ENCODE measurements at places on chromosomes 3 and 15. TPM values are rescaled to one million over a fixed set of nuclear protein-coding genes. Genes with fewer than 3 reads are reported as not detected.

Gene PRR23E
- total RNA-seq, result not detected

Gene DAPK2
- total RNA-seq, result 21.5 TPM

Gene SLC24A5
- not detected for total RNA-seq

Gene GNAT1
- not detected for total RNA-seq

Gene NPAP1
- not detected for total RNA-seq

Gene TMEM108
- not detected for total RNA-seq

Gene ANKRD63
- not detected for total RNA-seq

Gene GOLGA8J
- not detected for total RNA-seq

Gene ASB14
- not detected for total RNA-seq

Gene CHSY1
- 52.2 TPM for total RNA-seq

Gene RPS27L
- 243 TPM for total RNA-seq

Gene HTR3C
- not detected for total RNA-seq

Gene ACOX2
- total RNA-seq, result not detected

Gene PIF1
- 32.1 TPM for total RNA-seq

Gene CLDN1
- total RNA-seq, result 0.07 TPM

Gene APPL1
- total RNA-seq, result 39.4 TPM

Gene A4GNT
- not detected for total RNA-seq

Gene OSTN
- total RNA-seq, result not detected

Gene CFAP20DC
- total RNA-seq, result 0.27 TPM

Gene CPB1
- total RNA-seq, result not detected

Gene MYLK
- not detected for total RNA-seq

Gene ST8SIA2
- not detected for total RNA-seq

Gene TMEM158
- 0.15 TPM for total RNA-seq

Gene HDC
- 0.61 TPM for total RNA-seq

Gene ADCY5
- total RNA-seq, result not detected

Gene C2CD4A
- not detected for total RNA-seq

Gene CSPG5
- total RNA-seq, result 0.49 TPM

Gene ARL8B
- 50.9 TPM for total RNA-seq

Gene GRK7
- total RNA-seq, result not detected

Gene RLBP1
- total RNA-seq, result not detected

Gene EPHB1
- total RNA-seq, result 8.1 TPM

Gene IMPG2
- total RNA-seq, result 0.54 TPM

Gene ABCF3
- 73.4 TPM for total RNA-seq

Gene MEGF11
- total RNA-seq, result not detected

Gene CLDN11
- total RNA-seq, result not detected

Gene LIPC
- total RNA-seq, result 4.4 TPM

Gene GREM1
- not detected for total RNA-seq

Gene TRPM1
- not detected for total RNA-seq

Gene ACAA1
- 85.8 TPM for total RNA-seq

Gene FAM43A
- 2.9 TPM for total RNA-seq

Gene ACTRT3
- 0.59 TPM for total RNA-seq

Gene UBA7
- total RNA-seq, result 272 TPM

Gene EDC3
- 51.2 TPM for total RNA-seq

Gene CHRNA7
- 0.32 TPM for total RNA-seq

Gene VEPH1
- not detected for total RNA-seq

Gene PDIA5
- total RNA-seq, result 23.4 TPM

Gene MAGI1
- 0.49 TPM for total RNA-seq

Gene EEF1AKMT4
- total RNA-seq, result 6.5 TPM

Gene ADAMTSL3
- not detected for total RNA-seq

Gene ATP13A5
- not detected for total RNA-seq

Gene FANCD2OS
- total RNA-seq, result not detected

Gene SLC28A2
- total RNA-seq, result not detected

Gene SPINT1
- 4.5 TPM for total RNA-seq

Gene DLL4
- total RNA-seq, result not detected

Gene SLC9C1
- total RNA-seq, result not detected

Gene NRROS
- total RNA-seq, result 34.7 TPM

Gene HESX1
- not detected for total RNA-seq

Gene CPN2
- total RNA-seq, result not detected
